ENCODE measurements at places on chromosomes 1 and 21. TPM values are rescaled to one million over a fixed set of nuclear protein-coding genes. Genes with fewer than 3 reads are reported as not detected.

The ADORA3 gene
- total RNA-seq, result not detected

GRCh38 chr21:39850333-39850732 lies 16.9 kb upstream of the PCP4 start:
- no peak for DNase-seq

- DNase-seq, result peak; percentile 92
Observed at GRCh38 chr21:46634966-46635323, 529 bp upstream of the PRMT2 start.

GRCh38 chr1:248923352-248924338 lies 17.6 kb downstream of the PGBD2 start:
- no peak for DNase-seq

DNA sequence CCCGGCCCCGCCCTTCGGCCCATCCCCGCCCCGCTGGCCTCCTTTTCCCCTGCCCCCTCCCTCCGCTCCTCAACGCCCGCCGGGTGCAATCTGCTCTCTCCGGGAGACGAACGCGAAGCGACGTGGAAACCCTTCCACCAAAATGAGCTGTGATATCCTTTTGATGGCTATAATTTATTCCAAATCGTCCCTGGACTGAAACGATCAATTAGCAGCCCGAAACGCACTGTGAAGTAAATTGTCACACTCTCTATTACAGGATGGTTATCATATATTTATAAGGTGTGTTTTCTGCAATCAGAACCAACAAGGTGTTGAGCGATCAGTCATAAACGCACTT lies 134.6 kb upstream of the BARHL2 start:
- no peak for DNase-seq
